Karpas-422 (cell line): ENCODE measurements at places on chromosomes 5 and 9. TPM values are rescaled to one million over a fixed set of nuclear protein-coding genes. Genes with fewer than 3 reads are reported as not detected.

- DNase-seq, result no peak
Measured at GRCh38 chr5:178116143-178116885, 3.0 kb downstream of the N4BP3 start.

DNA sequence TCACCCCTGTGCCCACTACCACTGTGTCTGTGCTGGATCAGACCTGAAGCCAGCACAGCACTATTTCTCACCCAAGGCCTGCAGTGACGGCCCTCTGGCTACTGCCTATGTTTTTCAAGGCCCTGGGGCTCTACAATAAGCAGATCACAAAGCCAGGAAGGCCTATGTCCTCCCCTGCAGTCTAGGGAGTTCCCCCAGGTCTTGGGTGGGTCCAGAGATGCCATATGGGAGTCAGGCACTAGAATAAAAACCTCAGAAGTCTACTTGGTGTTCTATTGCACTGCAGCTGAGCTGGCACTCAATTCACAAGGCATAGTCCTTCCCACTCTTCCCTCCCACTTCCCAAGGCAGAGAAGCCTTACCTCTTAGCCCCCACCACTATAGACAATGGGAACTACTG is 107.1 kb downstream of the FBXO4 start:
- no peak for DNase-seq

GRCh38 chr5:170444181-170444580 is 55.0 kb upstream of the KCNMB1 start:
- no peak for DNase-seq

DNA sequence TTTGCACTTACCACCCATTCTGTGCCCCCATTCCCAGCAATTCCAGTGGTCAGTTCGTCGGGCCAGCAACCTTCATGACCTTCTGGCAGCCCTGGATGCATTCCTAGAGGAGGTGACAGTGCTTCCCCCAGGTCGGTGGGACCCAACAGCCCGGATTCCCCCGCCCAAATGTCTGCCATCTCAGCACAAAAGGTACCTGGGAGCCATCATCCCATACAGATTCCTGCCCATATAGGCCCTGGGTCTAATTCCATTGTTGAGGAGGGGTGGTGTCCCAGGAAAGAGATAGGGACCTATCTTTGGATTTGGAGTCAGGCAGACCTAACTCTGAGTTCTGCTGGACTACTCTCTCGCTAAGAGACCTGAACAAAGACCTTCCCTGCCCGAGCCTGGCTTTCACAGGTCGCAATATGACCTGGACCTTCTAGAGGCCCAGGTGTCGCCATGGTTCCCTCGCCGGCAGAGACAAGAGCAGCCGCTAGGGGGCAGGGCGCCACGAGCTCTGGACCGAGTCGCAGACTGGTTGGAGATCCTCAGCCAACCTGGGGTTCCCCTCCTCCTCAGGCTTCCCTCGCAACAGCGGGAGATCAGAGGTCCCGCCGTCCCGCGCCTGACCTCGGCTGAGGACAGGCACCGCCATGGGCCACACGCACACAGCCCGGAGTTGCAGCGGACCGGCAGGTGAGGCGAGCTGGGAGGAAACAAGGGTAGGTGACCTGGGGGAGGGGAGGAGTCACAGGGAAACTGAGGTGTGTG is 3.1 kb downstream of the SLC4A9 start:
- peak; percentile 92 for DNase-seq

GRCh38 chr9:78807286-78807685 is 510.4 kb downstream of the PSAT1 start:
- no peak for DNase-seq

DNA sequence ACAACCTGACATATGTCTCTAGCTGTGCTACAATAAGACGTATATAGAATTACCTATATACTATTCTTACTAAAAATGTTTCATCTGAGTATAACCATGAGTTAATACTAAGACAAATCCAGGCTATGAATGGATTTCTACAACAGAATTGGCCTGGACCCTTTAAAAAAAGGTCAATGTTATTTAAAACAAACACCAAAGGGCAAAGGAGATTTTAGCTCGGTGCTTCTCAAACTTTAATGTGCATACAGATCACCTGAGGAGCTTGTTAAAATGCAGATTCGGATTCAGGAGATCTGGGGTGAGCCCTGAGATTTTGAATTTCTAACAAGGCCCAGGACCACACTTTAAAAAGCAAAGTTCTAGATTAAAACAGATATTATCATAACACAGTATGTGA is 6.5 kb downstream of the TNFSF8 start:
- no peak for DNase-seq

GRCh38 chr5:15160091-15160490 is 288.5 kb upstream of the ANKH start:
- DNase-seq, result no peak

DNA sequence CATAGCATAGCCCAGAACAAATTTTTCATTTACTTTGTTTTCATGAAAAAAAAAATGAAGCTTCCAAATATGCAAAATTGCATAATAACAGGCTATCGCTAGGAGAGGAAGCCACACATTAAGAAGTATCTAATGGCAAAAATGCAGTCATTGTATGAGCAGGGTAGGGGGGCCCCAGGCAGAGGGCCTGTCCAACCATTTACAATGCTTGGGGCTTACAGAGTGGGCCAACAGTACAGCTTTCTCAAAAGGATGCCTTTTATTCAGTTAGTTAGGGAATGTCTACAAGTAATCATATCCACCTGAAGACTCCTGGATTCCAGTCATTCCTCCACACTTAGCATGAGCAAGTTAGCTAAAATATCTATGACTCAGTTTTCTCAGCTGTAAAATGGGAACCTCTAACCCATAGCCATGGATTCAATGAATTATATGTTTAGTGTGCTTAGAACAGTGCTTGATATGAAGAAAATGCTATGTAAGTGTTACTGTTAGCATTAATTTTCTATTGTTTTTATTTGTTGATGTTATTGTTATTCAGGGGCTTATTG is 117.7 kb downstream of the GAS1 start:
- no peak for DNase-seq

DNA sequence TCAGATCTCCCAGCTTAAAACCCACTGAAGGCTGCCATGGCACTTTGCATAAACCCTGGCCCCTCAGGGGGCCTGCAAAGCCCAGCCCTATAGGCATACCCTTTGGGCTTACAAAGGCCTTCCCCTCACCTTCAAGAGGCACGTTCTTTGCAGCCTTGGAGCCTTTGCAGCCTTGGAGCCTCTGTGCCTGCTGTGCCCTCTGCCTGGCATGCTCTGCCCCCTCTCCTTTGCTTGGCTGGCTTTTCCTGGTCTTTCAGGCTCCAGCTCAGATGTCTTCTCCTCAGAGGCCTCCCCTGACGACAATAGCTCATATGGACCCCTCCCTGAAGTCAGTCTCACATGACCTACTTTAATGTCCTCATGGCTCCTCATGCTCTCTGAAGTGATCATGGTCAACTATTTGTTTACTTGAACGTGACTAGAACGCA is 60.3 kb downstream of the CXXC5 start:
- peak; percentile 63 for DNase-seq

- no peak for DNase-seq
Measured at GRCh38 chr5:85278193-85278592, 893.5 kb upstream of the EDIL3 start.

DNA sequence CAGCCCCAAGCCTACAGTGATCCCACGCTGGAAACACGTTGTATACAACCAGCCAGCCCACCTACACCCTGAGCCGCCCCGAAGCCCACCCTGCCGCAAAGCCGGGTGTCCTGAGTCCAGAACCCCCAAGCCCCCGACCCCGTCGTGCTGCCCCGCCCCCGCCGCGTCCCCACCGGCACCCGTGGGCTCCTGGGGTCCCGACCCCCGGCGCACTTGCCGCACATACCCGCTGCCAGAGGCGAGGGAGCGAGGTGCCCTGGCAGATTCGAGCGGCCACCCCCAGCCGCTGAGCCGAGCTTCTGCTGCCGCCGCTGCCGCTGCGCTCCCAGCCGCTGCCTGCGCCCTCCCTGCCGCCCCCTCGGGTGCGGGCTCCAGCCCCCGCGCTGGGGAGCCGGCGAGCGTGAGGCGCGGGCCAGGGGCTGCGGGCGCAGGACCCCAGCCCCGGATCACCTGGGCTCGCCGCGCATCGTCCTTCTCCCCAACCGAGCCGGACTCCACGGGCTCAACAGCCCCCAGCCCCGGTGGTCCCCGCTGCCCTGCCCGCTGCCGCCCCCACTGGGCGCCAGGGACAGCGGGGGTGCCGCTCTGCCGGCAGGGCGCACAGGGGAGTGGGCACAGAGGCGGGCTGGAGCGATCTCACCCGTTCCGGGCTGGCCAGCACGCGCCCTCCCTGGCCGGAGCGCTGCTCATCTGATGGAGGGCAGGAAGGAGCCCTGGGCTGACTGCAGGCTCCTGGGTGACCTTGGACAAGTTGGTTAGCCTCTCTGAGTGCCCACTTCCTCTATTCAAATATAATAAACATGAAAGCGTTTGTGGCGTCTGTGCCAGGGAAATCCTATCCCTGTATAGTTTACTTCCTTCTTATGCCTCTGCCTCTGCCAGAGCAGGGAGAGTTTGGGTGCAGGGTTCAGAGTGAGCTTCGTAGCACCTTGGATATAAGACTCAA is at the start of gene HTR4:
HTR4 (minus strand) TSS at position 692 of the 946 bp plus-strand sequence. CDS start 17,513 bp downstream, outside the sequence.
- DNase-seq, result no peak

DNA sequence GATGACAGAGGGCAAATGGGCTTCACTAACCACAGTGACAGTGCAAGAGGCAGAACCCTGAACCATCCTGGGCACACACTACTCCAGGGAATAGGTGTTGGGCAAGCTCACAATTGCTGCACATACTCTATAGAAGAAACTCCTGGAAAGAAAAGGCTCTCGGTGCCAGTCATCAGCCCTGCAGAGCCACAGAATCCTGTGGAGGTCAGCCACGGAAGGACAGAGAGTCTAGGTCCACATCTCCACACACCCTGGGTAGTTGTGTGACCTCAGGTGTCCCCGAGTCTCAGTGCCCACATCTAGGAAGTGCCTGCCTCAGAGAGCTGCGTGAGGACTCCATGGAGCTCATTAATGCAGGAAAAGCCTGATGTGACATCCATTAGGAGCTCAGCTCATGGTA is 16.0 kb upstream of the ANGPTL2 start:
- no peak for DNase-seq

DNA sequence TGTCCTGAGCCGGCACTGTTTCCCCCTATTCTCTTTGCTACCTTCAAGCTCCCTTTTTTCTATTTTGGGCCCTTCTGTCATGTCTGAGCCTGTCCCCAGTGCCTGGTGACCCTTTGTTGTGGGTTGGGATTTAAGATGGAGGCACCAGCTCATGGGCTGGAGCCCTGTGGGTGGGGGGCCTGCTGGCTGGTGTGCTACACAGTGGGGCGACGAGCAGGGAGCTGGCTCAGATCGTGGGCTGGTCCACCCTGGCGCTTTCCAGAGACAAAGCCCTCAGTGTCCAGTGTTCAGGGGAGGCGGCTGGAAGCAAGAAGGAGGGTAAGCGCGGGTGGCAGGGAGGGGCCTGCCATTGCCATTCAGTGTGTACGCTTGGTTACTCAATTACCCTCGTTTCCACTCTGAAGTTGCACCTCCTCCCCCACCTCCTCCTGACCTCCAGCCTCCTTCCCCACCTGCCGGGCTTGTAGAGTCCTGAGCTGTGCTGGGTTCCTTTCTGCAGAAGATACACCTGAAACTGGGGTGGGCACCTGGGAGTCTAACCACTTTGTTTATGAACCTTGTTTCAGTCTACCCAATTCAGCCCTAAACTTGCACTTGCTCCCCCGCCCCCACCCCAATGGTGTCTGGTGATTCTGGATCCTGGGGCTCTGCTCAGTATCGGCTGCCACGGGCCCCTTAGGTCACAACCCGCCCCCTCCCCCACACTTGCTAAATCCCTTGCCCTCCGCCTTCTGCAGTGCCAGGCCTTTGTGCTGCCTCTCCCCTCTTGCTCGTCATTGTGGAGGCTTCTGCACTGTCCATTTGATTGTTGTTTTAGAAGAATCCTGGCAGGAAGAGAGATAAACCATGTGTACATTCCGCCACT is 49.9 kb downstream of the MVB12B start:
- DNase-seq, result no peak

DNA sequence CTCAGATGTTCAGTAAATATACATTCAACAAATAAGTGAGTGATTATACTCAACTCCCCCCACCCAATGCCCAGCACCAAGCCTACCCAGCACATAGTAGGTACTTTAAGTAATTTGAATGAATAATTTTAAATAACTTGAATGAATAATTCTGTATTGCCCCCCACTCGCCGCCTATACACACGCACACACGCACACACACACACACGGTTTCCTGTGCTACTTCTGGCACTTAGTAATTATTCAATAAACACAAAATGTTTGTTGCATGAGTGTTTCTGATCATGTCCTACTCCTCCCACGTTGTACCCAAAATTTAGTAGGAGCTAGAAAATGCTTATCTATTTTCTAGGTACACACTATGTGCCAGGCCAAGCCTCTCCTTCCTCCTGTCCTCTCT is 16.2 kb downstream of the PCDH12 start:
- DNase-seq, result no peak

GRCh38 chr5:53191548-53192165 is 82.1 kb upstream of the MOCS2 start:
- DNase-seq, result no peak

- no peak for DNase-seq
Measured at GRCh38 chr5:944992-945685, 52.5 kb downstream of the TRIP13 start.

DNA sequence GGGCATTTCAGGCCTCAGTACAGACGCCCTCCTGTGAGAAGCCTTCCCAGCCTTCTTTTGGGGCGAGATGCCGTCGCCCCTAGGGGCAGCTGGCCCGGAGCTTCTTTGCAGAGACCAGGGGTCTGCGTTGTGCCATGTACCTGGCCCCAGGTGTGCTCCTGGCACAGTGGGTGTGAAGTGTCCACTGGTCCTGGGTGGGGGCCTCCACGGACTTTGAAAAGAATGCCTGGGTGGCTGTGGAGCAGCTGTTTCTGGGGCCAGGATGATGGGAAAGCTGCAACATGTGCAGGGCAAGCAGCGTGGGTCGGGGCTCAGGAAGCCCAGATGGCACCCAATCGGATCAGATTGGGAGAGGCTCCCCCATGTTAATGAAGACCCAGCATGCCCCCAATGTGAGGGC is 47.8 kb downstream of the WNK2 start:
- DNase-seq, result no peak

DNA sequence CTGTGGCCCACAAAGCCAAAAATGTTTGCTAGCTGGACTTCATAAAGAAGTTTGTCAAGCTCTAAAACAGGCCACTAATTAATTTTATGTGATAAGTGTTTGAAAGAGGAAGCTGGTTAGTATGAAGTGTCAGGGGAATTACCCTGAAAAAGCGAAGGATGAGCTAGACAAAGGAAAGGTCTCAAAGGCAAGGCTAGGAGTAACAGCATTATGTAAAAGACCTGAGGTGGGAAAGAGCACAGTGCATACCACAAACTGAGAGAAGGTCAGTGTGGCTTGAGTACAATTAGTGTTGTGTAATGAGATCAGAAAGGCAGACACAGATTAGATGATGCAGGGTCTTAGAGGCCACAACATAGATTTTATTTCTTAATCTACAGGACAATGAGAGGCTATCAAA is 29.6 kb downstream of the RC3H2 start:
- DNase-seq, result peak; percentile 91

- DNase-seq, result no peak
Measured at GRCh38 chr9:25310961-25311360, 367.3 kb downstream of the TUSC1 start.

- DNase-seq, result no peak
Measured at GRCh38 chr5:122413722-122414121, 101.7 kb downstream of the SNCAIP start.

- no peak for DNase-seq
Measured at GRCh38 chr5:132225165-132226032, 2.3 kb downstream of the P4HA2 start.

The ZNF354C gene
- not detected in 2 replicates for total RNA-seq

The GRM6 gene
- total RNA-seq, result not detected in 2 replicates

The NTRK2 gene
- total RNA-seq, result not detected in 2 replicates

The DRD1 gene
- total RNA-seq, result not detected in 2 replicates

The SPINK6 gene
- not detected in 2 replicates for total RNA-seq

The DDX4 gene
- total RNA-seq, result not detected in 2 replicates

The FCN2 gene
- not detected in 2 replicates for total RNA-seq

The CDHR2 gene
- total RNA-seq, result 0.04 and 0.07 TPM in 2 replicates

The GPRIN1 gene
- 1.9 and 4.6 TPM in 2 replicates for total RNA-seq

The OSMR gene
- total RNA-seq, result 0.52 TPM in 1 of 2 replicates, not detected in the other
